ENCODE measurements at places on chromosomes 1 and 21.

- DNase-seq = no peak
Measured at GRCh38 chr1:180310095-180310494, 80.0 kb downstream of the LHX4 start.

DNA sequence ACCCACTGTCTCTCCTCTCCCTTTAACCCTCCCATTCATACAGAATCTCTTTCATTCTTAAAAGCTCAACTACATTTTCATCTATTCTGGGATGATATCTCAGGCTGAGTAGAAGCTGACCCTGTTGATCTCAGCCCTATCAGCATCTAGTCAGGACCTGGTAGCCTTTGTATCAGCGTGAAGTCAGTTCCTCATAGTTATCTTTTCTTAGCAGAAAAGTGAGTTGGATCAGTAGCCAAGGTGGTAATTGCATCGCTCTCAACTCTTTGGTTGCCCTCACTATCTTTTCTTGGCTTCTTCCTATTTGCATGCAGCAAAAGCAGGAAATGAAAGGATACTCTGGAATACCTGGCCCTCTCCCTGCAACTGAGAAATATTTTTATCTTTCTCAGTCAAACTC lies 13.6 kb upstream of the GOLT1A start:
- DNase-seq = no peak

GRCh38 chr1:246153796-246154212 lies 353.3 kb downstream of the SMYD3 start:
- DNase-seq = no peak

DNA sequence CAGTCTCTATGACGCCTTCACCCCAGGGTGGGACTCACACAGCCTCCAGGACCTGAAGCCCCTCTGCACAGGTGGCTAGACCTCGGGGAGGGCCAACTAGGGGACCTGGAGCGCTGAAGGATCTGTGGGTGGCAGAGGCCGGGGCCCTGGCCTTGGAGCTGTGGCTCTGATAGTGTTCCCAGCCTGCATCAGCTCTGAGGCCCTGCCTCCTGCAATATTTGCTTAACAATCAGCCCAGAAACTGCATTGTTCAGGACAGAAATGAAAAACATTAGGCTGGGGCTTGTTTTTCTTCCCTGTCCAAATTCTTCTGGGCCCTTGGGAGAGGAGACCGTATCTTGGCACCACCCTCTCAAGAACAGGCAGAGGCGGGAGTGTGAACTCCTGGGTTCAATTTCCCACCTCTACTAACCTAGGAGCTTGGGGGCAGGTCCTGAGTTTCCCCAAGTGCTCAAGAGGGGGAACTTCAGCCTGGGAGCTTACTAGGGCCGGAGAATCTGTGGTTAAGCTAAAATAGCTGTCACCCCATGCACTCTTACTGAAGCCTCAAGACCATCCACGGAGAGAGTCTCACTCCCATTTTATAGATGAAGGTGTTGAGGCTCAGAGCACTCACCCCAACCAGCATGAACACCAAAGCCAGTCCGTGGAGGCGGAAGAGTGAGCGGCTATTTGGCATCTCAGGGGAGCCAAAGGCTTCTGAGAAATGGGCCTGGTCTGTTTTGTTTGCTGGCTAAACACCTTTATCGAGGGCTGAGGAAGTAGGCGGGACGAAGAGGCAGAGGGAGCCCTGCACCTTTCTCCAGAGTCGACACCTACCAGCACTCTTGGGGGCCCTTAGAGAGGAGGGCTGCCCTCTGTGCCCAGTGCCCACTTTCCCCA lies 18.8 kb upstream of the CASZ1 start:
- DNase-seq = no peak

- no peak for DNase-seq
Measured at GRCh38 chr1:186978596-186979556, 150.1 kb downstream of the PLA2G4A start.

DNA sequence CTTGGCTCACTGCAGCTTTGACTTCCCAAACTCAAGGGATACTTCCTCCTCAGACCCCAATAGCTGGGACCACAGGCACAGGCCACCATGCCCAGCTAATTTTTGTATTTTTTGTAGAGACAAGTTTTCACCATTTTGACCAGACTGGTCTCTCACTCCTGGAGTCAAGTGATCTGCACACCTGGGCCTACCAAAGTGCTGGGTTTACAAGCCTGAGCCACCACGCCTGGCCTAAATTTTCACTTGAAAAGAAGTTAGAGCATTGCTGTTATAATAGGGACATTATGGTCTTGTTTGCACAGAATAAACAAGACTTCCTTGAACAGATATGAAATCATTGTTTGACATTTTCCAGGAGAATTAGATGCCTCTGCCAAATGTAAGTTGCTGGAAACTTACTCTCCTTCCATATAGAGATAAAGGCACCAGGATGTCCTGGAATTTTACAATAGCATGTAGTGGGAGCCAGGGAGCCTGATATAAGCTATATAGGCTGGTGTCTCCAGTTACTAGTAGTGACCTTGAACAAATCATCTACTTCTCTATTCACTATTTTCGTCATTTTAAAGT lies 16.9 kb downstream of the SLC35A3 start:
- no peak for DNase-seq

- DNase-seq = no peak
Measured at GRCh38 chr1:180235077-180235501, 5.0 kb downstream of the LHX4 start.

- DNase-seq = no peak
Measured at GRCh38 chr1:25526753-25527152, 16.7 kb upstream of the LDLRAP1 start.

DNA sequence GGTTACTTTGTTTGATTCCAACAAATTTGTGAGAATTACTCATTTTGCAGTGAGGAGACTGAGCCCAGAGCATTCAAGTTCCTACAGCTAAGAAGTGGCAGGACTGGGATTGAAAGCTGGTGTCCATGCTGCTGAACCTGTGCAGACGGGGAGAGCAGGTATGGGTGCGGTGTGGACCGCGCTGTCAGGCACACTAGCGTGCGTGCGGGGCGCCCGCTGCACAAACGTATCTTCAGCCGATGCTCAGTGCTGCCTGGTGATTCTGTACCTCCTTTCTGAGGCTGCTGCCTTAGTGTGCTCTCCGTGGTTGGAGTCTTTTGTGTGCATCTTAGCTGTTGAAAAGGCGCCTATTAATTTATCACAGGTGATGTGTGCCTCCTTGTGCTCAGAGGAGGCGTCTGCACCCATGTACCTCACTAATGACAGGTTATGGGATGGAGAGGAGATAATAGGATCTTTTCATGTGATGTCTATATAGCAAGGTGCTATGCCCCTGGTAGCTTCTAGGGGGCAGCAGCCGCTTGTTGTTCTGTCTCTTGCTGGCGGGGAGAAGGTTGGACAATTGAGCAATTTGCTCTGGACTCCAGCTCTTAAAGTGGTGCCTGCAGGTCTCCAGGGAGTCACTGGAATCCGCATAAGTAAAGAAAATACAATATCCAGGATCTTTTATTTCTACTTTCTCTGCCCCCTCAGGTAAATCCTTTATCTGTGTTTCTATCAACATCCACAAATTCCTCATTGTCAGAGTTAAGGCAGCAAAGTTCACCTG lies 32.5 kb downstream of the PEX14 start:
- peak; percentile 72 for DNase-seq

GRCh38 chr1:59375321-59376220 lies 78.7 kb downstream of the FGGY start:
- no peak for DNase-seq

GRCh38 chr1:51899022-51899421 lies 20.5 kb upstream of the NRDC start:
- no peak for DNase-seq

- no peak for DNase-seq
Measured at GRCh38 chr1:8889103-8889846, 10.8 kb upstream of the ENO1 start.

DNA sequence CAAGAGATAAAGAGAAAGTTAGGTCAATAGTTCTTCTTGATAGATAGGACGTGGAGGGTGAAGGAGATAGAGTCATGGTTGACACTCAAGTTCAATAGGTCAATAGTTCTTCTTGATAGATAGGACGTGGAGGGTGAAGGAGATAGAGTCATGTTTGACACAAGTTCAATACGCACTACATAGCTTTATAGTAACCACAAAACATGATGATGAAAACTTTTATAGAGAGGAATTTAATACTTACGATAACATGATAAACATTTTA lies 5.8 kb upstream of the DDX59 start:
- DNase-seq = no peak

DNA sequence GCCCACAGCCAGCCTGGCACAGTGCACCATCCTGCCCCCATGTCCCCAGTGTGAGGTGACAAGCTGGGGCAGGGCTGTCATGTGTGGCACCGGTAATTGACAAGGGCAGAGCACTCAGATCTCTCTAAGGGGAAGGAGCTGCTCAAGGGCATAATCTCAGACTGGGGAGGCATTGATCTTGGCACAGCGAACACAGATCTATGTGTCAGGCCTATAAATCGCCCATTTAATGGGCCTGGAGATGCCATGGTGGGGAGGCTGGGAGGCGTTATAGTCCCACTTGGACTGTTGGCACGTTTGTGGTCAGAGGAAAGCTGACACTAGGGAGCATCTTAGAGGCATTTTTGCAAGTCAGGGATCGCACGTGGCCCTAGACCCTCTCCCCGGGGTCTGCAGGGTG lies 594.1 kb downstream of the PTPRU start:
- no peak for DNase-seq

DNA sequence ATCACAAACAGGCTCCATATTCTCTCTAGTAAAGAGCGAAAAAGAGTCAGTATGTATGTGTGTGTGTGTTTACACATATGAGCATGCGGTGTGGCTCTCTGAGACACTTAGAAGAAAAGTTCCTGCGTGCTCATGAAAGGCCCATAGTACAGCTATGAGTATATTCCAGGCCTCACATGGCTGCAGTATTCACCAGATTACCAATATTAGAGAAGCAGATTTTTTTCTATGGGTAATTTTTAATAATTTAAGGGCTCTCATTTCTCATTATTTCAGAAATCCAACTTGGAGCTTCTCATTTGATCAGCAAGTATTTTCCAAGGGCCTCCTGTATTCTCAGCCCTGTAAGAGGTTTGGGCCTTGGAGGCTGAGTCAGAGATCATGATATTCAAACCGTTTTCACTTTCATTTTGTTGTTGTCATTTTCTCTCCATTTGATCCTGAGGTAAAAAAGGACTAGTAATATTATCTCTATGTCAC lies 232.9 kb upstream of the SGIP1 start:
- peak; percentile 65 for DNase-seq

- no peak for DNase-seq
Measured at GRCh38 chr1:180451504-180451903, 50.9 kb downstream of the ACBD6 start.

DNA sequence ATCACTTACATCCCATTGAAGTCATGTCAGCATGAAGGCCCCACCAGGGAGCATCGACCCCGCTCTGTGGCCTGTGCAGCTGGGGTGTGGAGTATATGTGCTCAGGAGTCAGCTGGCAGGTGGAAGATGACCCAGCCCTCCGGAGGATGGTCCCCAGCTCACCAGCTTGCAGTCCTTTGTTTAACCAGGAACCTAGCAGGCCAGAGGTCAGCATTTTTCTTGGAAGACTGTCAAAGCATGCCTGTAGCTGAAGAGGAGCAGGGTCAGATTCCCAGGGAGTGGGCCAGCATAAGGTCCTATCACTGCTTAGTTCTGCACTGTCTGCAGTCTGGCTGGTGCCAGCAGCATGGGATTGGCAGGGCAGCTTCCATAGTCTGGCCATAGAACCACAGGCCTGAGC lies 12.7 kb downstream of the NFASC start:
- no peak for DNase-seq

DNA sequence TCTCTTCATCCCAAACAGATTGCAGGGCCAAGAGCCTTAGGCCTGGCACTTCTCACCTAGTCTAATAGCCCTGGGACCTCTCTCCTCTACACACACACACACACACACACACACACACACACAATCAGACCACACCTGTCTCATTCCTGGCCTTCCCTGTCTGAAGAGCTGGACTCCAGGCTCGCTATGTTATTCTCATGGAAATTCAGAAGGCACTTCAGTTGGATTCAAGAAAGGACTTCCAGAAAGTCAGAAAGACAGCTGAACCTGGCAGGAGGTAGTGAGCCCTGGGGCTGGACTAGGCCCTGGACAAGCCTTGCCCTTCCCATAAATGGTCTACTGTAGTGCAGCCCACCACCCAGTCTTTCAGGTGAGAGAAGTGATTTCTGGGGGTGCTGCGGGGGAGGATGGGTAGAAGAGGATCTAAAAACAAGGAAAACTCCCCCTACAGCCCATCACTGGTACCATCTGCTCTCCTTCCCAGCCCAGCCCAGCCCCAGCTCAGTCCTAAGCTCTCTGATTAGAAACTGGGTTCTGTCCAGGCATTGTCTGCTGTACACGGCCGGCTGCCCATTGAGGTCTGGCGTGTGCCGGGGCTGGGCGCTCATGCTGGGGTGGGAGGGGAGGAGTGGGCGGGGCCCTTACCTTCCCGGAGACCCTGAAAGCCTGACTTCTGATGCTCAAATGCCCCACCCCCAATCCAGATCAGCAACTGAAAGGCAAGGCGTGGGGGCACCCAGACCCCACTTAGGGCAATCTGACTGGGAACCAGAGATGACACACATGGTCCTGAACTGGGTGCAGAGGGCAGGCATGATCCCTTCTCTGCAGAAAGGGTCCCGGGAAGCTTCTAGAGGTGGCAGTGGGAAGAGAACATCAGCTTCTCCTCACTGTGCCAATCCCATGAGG lies 2.5 kb downstream of the KIF21B start:
- DNase-seq = peak; percentile 36

DNA sequence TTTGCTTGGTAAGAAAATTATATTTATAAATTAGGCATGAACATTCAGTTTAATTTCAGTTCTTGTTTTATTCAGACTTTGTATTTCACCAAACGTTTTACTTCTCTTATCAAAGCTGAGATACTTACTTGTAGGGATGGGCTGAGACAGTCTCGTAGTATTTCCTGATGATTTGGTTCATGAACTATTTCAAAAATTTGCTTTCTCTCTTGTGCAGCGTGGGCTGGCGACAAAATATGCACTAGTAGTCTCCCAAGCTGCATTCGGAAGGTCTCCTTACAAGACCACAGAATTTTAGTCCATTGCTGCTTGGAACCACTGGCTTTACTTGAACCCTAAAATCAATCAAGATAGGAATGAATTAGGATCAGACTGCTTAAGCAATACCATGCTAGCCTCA lies 91.7 kb upstream of the GNG4 start:
- no peak for DNase-seq

GRCh38 chr1:15771836-15772515 lies 13.4 kb downstream of the FBLIM1 start:
- no peak for DNase-seq

GRCh38 chr1:228988664-228989063 lies 253.4 kb downstream of the RHOU start:
- no peak for DNase-seq

- no peak for DNase-seq
Measured at GRCh38 chr1:234527346-234527745, 48.4 kb upstream of the TARBP1 start.

- DNase-seq = no peak
Measured at GRCh38 chr1:8584316-8584715, 233.1 kb downstream of the RERE start.

DNA sequence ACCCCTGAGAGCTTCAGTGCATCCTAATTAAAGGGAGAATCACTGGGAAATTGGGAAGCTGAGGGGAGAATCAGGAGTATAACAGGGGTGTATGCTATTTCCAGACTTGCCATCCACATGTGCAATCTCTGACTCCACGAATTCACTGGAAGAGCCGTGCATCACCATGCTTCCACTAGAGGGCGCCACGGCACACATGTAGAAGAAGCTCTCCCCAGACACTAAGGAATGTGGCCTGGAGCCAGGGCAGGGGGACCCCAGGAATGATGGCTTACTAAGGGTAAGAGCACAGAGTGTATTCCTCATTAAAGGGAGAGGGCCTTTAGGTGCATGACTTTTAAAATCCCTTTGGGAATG lies 81.5 kb downstream of the ABCA4 start:
- DNase-seq = peak; percentile 39

- DNase-seq = no peak
Measured at GRCh38 chr1:69196071-69196470, 371.7 kb upstream of the LRRC7 start.

- no peak for DNase-seq
Measured at GRCh38 chr1:231252336-231252735, 11.3 kb downstream of the GNPAT start.
